ENCODE measurements at places on chromosomes 4 and X.

- DNase-seq, result no peak
Observed at GRCh38 chr4:15901007-15901406, 37.5 kb downstream of the FGFBP1 start.

- DNase-seq, result no peak
Observed at GRCh38 chrX:113833096-113834055, 750.5 kb upstream of the HTR2C start.

GRCh38 chrX:10902001-10902400 is 209.1 kb upstream of the HCCS start:
- no peak for DNase-seq

- DNase-seq, result no peak
Observed at GRCh38 chr4:165248102-165248501, 40.7 kb downstream of the KLHL2 start.

DNA sequence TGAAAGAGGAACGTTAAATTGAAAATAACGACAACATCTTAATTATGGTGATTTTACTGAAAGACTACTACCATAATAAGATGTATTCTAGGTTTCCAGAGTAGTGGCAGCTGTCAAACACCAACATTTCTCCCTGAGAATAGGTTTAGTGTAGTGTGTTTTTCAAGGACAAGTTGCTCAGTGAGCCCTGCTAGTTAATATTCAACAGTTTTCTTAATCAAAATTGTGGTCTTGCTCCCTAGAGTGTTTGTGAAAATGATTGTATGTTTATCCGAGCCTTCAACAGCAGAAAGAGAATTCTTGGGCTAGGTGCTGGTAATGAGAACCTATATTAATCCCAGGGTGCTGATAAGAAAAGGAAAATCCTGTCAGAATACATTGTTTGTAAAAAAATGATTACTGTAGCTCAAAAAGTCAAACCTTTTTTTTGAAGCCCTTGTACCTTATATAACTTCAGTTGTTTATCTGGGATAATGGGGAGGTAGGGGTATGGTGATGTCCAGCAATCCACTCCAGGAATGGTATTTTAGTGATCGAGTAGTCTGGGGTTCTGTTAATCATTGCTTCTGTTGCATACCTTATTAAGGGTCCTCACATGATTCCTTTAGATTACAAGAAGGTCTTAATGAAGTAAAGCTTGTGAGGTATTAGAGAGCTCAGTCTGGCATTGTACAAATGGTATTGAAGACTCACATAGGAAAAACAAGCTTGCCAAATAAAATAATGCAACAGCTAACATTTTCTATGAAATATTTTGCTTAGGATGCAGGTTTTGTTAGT is 110.7 kb downstream of the CCSER1 start:
- no peak for DNase-seq

DNA sequence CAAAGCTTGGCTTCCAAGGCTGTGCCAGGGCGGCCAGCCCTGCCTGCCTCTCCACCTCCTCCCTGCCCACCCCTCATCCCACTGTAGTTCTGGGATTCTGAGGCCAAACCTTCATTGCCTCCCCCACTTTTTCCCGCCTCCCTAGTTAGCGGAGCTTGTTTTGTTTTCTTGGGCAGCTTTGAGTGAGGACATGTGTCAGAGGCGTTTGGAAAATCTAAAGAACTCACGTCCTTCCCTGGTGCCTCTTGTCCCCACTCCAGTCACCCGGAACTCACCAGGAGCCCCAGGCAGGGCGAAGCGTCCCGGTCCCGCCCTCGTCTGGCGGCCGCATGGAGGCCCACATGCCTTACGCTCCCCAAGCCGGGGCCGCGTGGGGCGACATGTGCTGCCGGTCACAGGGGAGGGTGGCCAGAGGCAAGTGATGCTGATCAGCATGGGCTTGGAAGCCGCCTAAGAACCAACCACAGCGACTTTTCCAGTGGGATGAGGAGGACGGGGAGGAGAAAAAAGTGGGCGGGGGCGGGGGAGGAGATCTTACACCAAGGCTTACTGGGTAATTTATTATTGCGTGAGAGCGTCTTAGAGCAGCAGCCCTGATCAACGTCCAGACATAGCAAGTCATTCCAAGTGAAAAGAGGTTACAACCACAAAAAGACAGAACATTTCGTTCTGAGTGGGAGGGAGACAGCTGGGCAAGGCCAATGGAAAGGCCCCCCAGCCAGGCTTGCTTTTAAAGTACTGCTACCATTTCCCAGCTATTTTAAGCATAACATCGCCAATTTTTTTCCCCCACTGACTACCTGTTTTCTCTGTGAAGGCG is 48.5 kb downstream of the PRPS1 start:
- DNase-seq, result no peak

- DNase-seq, result no peak
Observed at GRCh38 chrX:104295636-104296035, 40.9 kb upstream of the ESX1 start.

DNA sequence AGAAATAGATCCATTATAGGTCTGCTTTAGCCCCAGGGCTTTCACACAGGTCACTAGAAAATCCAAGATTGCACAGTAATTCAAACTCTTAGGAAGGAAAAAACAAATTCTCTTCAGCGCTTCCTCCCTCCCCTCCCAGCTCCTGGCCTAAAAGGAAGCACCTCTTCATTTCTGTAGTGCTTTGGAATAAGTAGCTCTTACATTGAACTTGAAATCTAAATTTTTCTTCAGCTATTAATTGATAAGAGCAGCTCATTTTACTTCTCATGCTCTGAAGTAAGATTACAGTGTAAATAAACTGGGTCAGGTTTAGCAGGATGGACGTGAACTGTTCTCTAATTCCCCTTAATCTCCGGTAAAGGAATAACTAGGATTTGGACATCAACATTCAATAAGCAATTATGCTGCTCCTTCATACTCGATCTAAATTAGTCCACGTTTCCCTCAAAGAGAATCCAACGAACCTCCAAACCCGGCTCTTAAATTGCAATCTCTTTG is 10.9 kb upstream of the SEL1L3 start:
- DNase-seq, result no peak

GRCh38 chr4:66949419-66949818 is 595.9 kb downstream of the CENPC start:
- no peak for DNase-seq

GRCh38 chr4:38949411-38950051 is 81.9 kb downstream of the FAM114A1 start:
- DNase-seq, result no peak

DNA sequence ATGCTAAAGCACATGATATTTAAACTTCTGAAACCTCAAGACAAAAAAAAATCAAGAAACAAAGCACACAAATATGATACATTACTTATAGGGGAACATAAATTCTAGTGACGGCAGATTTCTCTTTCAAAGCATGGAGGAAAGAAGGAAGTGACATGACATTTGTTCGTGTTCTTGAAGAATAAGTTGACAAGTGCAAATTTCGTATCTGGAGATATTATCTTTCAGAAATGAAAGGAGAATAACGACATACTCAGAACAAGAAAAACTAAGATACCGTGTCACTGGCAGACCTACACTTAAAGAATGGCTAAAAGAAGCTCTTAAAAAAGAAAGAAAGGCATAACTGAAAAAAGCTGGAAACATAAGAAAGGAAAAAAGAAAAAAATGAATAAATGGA is 16.6 kb downstream of the CENPVL2 start:
- no peak for DNase-seq

DNA sequence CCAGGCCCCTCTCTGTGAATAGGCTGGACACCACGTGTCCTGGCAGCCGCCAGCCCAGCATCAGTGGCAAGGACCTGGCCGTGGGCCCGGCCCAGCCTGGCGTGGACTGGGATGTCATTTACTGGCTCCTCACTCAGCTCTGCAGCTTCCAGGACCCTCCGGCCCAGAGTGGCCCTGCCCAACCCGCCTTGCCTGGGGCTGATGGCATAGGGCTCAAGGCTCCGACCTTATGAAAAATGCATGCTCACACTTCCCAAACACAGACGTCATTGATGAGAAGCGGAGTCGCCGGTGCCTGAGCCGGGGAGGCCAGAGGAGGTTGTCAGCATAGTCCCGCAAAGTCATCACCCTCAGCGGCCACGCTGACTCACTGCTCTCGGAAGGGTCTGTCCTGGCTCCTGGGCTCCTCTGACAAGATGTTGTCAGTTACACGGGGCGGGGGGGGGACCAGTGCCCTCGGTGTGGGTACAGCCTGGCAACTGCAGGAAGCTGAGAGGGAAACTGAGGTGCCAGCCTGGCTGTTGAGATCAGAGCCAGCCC is 14.3 kb downstream of the CFAP99 start:
- no peak for DNase-seq

DNA sequence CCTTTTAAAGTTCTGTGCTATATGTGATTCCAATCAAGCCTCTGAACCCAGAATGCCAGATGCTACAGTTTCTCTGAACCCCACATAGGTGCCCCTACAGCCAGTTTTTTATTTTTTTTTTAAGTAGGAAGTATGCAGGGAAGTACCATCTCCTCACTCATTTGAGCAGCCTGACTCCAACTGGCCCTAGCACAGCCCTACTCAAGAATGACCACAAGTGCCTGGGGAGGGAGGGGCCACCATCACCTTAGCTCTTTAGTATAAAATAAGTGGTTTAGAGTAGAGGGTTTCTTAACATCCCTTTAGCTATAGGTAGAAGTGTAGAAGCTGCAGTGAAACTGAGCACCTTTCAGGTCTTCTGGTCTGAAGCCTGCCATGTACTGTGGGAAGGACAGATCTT is 14.4 kb downstream of the MSN start:
- no peak for DNase-seq

DNA sequence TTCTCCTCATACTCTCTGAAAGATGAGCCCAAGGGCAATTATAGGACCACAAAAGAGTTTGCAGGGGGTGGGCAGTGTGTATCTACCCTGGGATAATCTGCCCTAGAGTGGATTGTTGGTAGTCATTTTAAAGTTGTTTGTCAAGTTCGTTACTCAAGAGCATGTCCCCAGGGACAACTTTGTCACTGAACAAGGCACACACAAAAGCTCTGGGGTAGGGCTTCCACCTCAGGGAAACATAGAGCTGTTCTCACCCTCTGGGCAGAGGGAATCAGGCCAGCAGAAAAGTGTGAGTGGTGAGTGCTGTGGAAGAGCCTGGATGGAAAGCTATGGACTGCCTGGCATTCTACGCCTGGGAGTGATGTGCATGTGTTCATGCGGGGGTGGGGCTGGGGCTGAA is 23.3 kb upstream of the LEF1 start:
- no peak for DNase-seq

DNA sequence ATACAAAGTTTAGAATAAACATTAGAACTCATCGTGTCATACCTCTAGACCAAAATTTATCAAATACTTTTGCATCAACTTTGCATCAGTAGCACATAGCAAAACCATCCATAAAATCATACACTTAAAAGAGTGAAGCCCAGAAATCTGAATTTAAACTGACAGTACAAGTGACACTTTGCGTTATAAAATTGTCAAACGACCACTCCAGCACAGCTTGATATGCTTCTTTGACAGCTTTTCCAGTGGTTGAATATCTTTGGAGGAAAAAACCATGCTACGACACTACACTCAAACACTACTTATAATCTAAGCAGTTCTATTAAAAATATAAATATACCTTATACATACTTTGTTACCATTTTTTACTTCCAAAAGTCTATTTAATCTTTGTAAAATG is 1644.4 kb downstream of the STIM2 start:
- DNase-seq, result no peak

- no peak for DNase-seq
Observed at GRCh38 chrX:79704325-79704724, 310.2 kb upstream of the TBX22 start.

DNA sequence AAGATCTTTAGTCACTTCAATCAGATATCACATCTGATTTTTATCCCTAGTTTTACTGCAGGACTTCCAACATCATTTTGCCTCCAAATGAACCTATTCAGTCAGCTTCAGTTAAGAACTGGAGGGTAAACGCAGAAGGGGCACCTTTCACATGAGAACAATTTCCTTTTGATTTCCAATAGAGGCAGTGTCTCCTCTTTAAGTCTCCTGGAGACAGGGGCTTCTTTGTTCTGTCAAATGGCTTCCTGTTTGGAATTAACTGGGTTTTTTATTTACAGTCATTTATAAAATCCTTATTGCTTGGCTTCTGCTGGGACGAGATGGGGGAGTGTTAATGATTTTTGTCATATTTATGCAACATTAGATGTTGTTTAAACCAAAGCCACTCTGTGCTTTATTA is 164.0 kb downstream of the STK32B start:
- no peak for DNase-seq

DNA sequence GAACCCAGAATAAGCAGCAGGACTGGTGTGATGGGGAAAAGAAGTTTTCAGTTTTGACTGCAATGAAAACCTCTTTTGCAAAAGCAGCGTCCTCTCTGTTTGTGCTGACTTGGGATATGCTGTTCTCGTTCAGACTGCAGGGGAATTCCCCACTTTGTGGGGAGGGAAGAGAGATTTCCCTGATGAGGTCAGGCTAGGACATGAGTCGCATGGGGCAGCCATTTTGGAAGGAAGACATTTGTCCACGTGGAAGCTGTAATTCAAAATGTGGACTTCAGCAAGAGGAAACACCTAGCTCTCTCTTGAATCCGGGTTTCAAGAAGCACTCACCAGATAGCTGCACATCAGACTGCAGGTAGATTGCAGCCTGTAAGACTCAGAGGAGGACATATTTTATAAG is 39.3 kb downstream of the ING2 start:
- no peak for DNase-seq
